Right atrium auricular region (tissue), 2 donors: ENCODE measurements at places on chromosomes 4 and X. TPM values are rescaled to one million over a fixed set of nuclear protein-coding genes. Genes with fewer than 3 reads are reported as not detected.

The ADH7 gene
- total RNA-seq: not detected

GRCh38 chr4:77593993-77594392 lies 11.6 kb upstream of the CXCL13 start:
- DNase-seq: no peak

GRCh38 chrX:136525738-136526606 lies 6.0 kb upstream of the VGLL1 start:
- peak; percentile 74 for DNase-seq

The TLR6 gene
- 1.2 TPM for total RNA-seq

- no peak for DNase-seq
Observed at GRCh38 chrX:105823092-105823455, 735 bp downstream of the NRK start.

DNA sequence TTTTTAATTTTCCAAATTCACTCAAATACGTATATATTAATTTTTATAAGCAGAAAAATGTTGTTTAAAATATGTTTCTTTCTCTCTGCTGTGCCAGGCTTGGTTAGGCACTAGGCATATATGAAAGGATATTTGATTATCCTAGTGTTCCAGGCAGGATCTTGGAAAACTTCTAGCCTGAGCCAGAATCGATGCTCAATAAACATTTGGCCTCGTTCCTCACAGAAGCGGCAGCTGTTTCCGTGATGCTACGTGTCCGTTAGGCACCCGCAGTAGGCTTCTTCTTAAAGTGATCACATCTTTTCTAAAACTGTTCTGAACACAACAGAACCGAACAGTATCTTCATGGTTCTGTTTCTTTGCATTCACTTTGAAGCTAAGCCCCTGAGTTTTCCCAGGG lies 50.1 kb upstream of the CRMP1 start:
- no peak for DNase-seq

GRCh38 chr4:85979276-85979675 lies 380.6 kb downstream of the MAPK10 start:
- DNase-seq: no peak

The STAP1 gene
- not detected for total RNA-seq

- no peak for DNase-seq
Observed at GRCh38 chr4:188138227-188138626, 1.0 kb upstream of the TRIML1 start.

- no peak for DNase-seq
Observed at GRCh38 chr4:76074993-76075600, 588 bp downstream of the ART3 start.

DNA sequence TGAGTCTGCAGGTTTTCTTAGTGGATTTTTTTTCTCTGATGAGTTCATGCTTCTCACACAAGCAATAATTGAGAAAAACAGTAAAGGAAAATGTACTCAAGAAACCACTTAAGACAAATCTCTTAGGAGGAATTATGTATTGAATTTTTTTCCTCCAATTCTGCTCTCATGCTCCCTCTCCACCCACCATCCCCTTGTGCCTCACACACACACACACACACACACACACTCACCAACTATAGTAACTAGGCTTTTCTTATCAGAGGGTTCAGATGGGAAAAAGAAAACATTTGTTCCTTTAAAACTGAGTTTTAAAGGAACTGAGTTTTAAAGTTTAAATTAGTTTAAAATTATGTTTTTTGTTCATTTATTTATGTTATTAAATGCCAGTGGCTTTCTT lies 47.0 kb upstream of the ANXA10 start:
- DNase-seq: no peak

DNA sequence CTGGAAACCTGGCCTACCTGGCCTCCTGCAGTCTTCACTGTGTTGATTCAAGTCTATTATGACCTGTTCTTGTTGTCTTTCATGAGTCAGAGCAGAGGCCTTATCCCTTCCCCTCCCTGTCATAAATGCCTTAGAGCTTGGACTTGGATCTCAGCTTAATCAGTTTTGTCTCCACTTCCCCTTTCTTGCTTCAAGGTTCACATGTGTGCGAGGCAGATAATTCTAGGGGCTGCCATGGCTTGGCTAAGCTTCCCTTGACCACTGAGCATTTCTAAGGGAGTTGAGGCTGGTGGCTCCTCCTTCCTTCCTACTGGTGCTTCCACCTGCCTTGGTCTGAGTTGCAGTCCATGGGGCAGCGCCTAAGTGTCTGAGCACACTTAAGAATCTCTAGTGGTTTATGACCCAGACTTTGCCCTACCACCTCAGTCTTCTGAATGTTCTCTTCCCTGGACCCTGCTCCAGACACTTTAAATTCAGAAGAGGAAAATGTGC lies 1.7 kb upstream of the HEPH start:
- DNase-seq: no peak

- DNase-seq: no peak
Observed at GRCh38 chr4:56821381-56822243, at the start of gene SPINK2. TSS of gene SPINK2 (minus strand) at chr4:56821701. CDS start at chr4:56821662, 39 bp downstream.

DNA sequence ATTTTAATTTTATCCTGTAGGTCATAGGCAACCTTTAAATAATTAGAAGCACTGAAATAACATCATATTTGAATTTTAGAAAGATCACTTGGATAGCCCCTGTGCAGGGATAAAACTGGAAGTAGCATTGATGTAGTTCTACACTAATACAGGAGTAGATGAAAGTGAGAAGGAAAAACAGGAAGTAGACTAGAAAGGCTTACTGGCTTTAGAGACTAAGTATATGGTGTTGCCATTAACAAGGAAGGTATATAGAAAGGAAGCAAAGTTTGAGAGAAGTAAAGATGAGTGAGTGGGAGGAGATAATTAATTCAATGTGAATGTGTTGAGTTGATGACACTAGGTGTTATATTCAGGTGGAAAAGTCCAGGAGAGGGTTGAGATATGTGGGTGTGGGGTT lies 73.1 kb upstream of the EPGN start:
- DNase-seq: no peak

DNA sequence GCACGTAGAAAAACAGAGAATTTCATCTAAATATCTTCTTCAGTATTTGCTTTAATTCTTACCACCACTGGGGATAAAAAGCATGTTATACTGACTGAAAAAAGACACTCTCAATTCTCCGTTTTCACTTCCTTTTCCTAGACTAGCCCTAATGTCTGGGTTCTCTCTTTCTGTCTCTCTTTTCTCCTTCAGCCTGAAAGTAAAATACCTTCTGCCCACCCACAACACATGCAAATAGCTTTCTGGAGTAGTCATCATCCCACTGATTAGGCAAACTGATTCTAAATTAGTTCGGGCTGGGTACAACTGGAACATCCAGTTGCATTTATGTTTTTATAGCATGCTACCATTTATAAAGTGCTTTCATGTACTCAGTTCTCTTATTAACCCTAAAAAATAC lies 142.4 kb upstream of the ANKRD50 start:
- DNase-seq: no peak

The TASL gene
- total RNA-seq: not detected

DNA sequence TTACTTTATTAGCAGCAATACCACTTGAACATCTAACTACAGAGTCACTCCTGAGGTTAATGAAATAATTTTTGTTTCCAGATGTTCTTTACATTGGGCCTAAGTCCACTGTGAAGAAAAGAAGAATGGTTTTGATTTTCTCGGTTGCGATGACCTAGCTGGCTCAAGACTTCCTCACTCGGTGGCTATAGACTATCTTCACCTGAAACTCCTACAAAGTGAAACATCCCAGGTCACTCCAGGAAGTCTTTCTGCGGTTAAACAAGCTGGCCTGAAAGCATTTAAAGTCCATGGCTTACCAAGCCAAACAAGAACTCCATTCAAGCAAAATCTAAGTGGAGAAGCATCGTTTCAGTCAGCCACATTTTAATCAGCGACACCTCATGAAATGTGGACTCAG lies 13.7 kb upstream of the SORBS2 start:
- DNase-seq: no peak

DNA sequence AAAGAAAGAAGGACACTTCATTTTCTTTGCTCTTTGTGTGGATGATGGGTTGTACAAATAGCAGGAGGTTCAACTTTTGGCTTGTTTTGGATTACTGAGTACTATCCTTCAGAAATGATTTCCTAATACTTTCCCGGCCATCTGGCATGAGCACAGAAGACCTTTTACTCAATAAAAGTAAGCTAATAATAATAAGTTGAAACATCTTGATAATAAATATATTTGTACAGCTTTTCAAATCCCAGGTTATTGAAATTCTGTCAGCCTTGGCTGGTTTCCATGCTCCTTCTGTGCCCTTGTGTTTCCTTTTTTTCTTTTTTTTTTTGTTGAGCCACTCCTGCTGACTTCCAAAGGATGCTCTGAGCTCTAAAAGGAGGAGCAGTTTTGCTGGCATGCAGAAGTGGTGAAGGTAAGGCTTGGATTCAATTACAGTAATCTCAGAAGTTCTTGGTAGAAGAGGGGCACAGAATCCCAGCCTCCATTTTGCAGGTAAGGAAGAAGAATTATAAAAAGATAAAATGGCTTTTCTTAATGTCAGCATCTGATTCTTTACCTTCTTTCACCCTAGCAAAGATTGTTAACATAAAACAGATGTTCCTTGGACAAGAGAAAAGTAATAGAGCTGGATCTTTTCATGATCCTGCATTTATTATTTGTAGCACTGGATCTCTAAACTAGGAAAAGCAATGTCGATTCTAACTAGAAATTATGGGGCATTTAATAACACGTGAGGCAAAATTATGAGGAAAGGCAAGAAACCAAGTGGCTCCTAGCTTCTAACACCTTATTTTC lies 31.9 kb downstream of the REPS2 start:
- no peak for DNase-seq

The CLDN34 gene
- total RNA-seq: not detected

The POU3F4 gene
- total RNA-seq: not detected

DNA sequence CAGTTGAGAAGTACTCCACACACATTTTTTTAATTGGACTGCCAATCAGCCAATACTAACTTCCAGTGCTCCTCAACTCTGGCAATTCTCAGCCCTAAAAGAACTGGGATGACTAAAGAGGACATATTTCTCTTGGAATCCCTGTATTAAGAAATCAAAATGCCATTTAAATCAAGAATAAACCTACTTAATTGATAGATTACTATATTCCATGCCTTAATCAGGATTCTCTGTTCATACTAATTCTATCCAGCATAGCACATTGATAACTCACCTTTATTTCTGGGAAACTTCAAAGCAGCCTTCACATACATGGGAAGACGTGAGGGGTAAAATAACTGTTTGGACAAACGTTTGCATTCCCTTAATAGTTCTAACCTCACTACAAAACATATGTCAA lies 93.0 kb upstream of the DKK2 start:
- DNase-seq: no peak

DNA sequence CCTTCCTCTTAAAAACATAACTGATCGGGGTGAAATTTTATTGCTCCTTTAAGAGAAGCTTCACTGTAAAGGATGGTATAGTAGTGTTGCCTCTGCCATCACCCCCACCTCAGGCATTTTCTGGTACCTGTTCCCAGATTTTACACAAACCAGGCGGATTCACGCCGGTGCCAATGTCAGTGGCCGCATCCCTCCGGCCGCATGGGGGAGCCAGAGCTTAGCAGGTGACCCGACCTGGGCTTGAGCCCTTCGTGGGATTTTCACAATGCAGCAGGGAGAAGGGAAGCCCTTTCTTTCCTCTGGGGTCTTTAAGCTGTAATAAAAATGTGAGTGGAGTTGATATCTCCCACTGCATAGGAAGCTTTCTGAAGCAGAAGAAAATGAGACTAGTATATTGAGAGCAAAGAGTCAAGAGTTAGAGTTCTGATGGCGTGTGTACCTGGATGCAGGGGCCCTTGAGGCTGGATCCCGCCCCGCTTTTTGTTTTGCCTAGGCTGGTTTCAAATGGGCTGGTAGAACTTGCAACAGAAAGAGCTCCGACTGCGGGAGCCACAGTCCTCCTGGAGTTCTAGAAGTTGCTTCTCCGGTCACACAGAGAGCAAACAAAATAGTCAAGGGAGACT lies 59.4 kb downstream of the POLR2B start:
- no peak for DNase-seq

The GAGE12F gene
- total RNA-seq: not detected

GRCh38 chr4:172750910-172751309 lies 417.7 kb upstream of the GALNT7 start:
- no peak for DNase-seq

- peak; percentile 72 for DNase-seq
Observed at GRCh38 chr4:25938787-25939186, 24.8 kb downstream of the SMIM20 start.

DNA sequence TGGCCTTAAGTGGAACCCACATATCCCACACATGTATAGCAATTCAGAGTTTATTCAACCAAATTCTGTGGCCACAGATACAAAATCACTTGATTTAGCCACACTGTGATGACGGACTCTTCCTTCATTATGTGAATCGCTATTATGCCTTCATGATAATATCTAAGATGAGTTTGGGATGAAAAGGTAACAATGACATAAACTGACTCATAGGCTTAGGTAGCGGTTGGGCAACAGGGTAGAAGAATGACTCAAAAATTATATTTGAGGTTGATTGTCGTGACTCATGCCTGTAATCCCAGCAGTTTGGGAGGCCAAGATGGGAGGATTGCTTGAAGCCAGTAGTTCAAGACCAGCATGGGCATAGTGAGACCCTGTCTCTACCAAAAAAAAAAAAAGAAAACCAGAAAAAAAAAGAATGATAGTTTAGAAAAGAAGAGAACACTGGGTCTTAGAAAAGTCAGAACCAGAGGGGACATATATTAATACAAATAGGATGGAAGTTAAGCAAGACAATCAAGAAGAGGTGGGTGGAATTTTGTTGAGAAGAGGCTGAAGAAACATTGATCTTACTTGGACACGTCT lies 70.4 kb upstream of the USP9X start:
- DNase-seq: no peak

DNA sequence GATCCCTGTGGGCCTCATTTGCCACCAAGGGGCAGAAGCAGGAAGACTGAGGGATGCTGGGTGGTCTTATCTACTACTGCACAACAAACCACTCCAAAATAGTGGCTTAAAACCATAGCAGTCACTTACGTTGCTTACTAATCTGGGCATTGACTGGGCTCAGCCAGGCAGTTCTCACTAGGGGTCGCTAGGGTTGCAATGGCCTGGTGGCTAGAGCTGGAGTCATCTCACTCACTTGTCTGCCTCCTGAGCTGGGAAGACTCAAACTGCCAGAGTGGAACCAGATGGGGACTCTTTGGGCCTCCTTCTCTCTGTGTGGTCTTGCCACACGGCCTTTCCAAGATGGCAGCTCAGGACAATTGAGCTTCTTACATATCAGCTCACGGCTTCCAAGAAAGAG lies 216.3 kb upstream of the BCOR start:
- no peak for DNase-seq

- DNase-seq: no peak
Observed at GRCh38 chr4:76779740-76780459, 118.0 kb downstream of the SOWAHB start.

GRCh38 chr4:5712517-5712916 lies 1.5 kb downstream of the EVC start:
- no peak for DNase-seq

DNA sequence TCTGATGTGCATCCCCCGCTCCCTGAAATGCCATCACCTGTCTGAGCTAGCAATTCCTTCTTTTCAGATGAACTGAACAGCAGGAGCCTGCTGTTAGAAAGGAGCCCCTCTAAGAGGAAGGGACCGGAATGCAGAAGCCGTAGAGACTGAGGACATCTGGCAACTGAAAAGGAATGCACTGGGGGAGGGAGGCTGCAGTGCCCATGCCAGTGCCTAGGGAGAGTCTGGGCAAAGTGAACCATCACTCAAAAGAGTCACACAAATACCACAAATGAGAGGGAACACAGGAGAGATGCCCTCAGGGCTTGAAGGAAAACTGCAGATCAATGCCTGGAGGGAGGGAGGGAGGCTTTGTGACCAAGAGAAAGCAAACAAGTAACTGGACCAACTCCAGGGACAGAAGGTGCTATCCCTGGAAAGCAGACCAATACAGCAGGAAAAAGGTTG lies 93.9 kb upstream of the CBR4 start:
- DNase-seq: no peak

The PSAPL1 gene
- total RNA-seq: 0.12 TPM

- no peak for DNase-seq
Observed at GRCh38 chr4:8647626-8648025, 55.1 kb downstream of the CPZ start.
